ENCODE measurements at places on chromosomes 1 and 21.

DNA sequence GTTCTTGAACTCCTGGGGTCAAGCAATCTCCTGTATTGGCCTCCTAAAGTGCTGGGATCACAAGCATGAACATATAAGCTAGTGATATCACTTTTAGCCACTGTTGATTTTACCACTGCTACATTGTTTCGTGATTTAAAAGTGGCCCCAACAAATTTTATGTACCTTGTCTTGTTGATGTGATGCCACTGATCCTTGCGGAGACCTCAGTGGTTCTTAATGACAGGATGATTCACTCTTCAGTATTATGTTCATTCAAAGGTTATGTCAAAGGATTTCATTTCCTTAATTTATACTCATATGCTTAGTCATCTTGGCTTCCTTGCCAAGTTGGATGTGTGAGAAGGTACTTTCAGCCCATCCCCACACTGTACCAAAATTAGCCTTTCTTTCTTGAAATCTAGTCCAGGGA is 12.1 kb downstream of the PRKACB start:
- no peak for DNase-seq

GRCh38 chr21:44911384-44912157 is 9.1 kb downstream of the ITGB2 start:
- DNase-seq, result no peak

- DNase-seq, result no peak
These were observed 181.6 kb upstream of the CACYBP start for GRCh38 chr1:174818014-174818616.

DNA sequence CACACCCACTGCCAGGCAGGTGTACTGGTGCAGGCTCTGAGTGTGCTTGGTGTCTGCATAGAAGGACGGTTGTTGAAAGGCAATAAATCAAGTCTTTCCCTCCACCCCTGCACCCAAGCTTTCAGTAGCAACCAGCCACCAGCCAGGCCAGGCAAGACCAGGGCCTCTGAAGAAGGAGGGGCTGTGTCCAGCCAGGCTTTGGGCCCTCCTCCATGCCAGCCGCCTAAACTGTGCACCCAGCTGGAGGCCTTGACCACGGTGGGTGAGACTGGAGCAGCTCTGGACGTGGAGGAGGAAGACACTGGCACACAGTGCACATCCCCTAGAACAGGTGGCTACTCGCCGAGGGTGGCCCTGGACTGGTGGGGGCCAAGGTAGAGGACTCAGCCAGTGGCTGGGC is 4.9 kb downstream of the OLIG2 start:
- no peak for DNase-seq

- DNase-seq, result no peak
These were observed 14.8 kb upstream of the ZNF436 start for GRCh38 chr1:23384312-23385058.
